GM04504 (cell line): ENCODE measurements at places on chromosomes 13 and 19.

DNA sequence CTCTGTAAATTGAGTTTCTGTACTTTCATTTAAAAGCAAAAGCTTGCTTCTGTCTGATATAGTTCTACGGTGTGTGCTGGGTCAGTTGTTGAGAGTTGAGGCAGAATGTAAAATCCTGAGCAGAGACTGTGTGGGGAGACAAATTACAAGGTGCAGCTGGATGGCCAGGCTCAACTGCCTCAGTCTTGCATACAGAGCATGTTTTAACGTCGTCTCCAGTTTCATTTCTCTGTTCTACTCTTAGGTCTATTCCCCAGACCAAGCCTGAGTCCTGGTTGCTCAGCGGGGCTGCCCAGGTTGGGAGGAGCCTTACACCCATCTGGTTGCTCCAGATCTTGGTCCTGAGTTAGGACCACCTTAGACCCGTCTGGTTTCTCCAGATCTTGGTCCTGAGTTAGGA is 54.4 kb upstream of the MEDAG start:
- DNase-seq = no peak

DNA sequence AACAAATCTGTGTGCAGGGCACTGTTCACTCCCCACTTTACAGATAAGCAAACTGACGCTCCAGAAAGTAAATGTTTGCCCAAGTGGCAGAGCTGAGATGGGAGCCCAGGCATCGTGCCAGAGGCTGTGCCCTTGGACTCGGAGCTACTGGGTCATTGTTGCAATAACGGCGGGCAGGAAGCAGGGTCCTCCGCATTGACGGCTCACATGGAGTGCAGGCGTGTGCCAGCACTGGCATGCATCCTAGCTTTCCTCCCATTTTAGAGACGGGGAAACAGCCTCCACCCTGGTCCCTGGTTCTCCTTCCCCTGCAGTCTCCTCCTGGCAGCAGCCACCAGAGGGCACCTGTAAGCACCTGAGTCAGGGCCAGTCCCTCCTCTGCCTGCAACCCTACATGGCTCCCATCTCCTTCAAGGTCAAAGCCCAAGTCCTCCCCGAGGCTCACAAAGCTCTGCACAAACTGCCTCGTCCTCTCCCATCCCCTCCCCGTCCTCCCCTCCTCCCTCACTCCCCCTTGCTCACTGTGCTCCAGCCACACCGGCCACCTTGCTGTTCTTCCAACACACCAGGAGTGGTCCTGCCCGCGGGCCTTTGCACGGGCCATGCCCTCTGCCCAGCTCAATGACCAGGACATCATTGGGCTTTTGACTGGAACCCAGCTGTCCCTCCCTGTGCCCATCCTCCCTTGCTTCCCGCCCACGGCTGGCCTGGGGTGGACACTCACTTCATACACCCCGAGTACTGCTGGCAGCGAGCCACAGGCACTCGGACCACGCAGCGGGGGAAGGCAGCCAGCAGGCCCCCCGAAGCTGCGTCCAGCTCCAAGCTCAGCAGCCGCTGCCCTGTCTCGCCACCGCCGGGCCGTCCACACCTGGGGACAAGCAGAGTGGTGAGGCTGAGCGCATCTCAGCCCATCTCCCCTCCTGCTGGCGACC is 7.7 kb upstream of the LRG1 start:
- DNase-seq = no peak

GRCh38 chr19:15251749-15252397 is 19.6 kb upstream of the EPHX3 start:
- DNase-seq = peak; percentile 98

GRCh38 chr19:51976852-51977251 is 9.8 kb downstream of the ZNF350 start:
- no peak for DNase-seq

DNA sequence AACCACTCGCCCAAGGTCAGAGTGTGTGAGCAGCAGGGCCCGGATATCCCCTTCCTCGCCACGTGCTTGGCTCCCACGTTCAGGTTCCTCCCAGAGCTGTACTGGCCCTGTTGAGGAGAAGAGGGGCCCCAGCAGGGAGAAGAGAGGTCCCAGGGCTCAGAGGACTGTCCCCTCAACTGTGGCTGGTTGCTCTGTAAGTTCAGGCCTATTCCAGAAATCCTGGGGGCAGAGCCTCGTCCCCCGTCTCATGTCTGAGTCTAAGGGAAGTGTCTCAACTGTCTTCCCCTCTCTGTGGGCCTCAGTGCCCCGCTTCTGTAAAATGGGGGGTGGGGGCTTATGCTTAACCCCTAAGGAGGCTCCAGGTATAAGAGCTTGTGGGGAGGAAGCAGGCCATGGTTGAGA is 3.9 kb downstream of the PPP5C start:
- no peak for DNase-seq

DNA sequence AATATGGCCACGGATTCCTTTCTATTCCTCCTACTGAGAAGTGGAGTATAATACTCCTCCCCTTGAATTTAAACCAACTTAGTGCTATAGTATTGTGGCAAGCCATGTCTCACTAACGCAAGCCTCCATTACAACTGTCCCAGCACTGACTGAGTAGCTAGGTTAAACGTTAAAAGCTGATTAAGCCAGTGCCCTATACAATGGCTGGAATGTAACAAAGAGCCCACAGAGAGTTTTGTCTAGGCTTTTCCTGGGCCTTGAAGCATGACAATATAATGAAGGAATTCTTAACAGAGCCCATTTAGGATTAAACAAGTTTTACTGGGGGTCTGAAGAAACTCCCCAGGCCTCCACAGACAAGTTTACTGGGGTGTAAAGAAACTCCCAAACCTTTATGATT is 254.5 kb upstream of the DACH1 start:
- DNase-seq = no peak

DNA sequence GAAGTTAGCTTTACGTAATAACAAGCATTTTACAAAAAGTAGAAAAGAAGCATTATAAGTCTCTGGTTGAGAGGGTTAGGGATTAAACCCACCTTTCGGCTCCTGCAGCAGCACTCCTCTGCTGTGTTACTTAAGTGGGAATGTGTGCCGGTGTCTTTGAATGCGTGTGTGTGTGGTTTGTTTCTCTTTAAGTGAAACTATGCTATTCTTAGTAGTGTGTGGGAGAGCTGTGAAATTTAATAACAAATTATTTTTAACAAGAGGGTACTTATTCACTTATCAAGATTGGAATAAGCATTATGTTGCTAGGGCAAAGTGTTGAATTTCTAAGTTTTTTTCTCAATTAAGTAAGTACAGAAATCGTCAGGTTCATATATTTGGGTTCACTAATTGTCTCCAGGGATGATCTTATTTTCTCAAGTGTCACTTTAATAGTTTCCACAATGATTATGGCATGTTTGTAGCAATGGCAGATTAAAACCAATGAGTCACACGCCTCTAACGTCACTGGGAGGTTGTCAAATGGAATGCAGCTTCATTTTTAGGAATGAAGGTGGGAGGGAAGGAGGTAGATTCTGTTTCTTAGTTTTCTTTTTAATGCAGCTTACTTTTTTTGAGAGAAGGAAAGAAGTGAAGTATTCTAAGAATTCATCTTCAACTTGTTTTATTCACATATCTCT is 151.3 kb downstream of the LMO7 start:
- no peak for DNase-seq
